Stimulated activated CD8-positive, alpha-beta memory T cell treated with anti-CD3 and anti-CD28 coated beads, Interleukin-4, amount 100 ng/mL, for 4 hours (primary cell): ENCODE measurements at places on chromosomes 2 and 18.

DNA sequence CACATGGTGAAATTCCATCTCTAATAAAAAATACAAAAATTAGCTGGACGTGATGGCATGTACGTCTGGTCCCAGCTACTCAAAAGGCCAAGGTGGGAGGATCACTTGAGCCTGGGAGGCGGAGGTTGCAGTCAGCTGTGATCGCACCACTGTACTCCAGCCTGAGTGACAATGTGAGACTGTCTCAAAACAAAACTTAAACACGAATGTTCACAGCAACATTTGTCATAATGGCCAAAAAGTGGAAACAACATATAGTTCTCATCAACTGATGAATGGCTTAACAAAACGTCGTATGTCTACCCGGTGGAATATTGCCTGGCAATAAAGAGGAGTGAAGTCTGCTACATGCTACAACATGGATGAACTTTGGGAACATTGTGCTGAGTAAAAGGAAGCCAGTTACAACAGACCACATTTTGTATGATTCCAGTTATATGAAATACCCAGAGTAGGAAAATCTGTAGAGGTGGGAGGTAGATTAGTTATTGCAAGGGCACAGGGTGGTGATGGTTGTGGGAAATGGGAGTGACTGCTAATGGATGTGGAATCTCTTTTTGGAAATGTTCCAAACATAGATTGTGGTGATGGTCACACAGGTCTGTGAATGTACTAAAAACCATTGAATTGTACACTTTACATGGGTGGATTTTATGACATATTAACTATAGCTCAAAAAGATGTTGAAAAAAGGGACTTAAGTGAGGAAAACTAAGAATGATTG is 478.2 kb downstream of the PTPRM start:
- DNase-seq = no peak

- DNase-seq = no peak
Measured at GRCh38 chr2:240663546-240664190, 19.0 kb downstream of the AQP12B start.

- no peak for DNase-seq
Measured at GRCh38 chr2:11746807-11747459, 501 bp downstream of the LPIN1 start.

DNA sequence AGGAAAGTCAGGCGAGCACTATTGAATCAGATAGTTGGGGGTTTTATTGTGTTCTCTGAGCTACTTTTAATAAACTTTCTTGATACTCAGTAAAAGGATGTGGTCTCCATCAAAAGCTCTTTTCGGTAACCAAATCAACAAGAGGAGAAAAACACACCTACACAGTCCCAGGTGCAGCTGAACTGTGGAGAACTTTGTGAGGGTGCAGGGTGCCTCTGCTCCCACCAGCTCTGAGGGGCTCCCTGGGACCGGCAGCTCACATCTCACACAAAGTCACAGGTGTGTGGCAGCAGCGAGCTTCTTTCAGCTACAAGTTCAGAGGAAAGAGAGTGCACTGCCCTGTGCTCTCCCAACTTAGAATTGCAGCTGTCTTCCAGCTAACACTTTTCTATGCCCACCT is 650.4 kb downstream of the RNF144A start:
- peak; percentile 21 for DNase-seq

- no peak for DNase-seq
Measured at GRCh38 chr18:36295880-36296301, 1.6 kb upstream of the FHOD3 start.

- DNase-seq = no peak
Measured at GRCh38 chr2:202847693-202848524, 23.7 kb downstream of the ICA1L start.

DNA sequence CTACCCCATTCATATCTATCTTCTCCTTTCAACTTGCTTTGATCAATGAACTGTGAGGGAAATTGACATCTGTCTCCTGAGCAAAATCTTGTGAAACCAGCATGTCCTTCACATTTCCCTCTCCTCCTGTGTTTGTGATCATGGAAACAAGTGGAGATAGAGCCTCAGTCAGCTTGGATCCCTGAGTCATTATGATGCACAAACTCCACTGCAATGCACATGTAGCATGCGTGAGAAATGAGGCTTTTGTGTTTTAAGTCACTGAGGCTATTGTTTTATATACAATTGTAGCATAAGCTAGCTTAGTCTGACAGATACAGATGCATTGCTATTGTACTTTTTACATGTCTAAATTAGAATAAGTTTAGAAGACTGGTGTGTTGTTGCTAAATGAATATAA is 85.2 kb upstream of the HNMT start:
- no peak for DNase-seq

- DNase-seq = no peak
Measured at GRCh38 chr2:169895294-169895985, 68.2 kb downstream of the UBR3 start.

DNA sequence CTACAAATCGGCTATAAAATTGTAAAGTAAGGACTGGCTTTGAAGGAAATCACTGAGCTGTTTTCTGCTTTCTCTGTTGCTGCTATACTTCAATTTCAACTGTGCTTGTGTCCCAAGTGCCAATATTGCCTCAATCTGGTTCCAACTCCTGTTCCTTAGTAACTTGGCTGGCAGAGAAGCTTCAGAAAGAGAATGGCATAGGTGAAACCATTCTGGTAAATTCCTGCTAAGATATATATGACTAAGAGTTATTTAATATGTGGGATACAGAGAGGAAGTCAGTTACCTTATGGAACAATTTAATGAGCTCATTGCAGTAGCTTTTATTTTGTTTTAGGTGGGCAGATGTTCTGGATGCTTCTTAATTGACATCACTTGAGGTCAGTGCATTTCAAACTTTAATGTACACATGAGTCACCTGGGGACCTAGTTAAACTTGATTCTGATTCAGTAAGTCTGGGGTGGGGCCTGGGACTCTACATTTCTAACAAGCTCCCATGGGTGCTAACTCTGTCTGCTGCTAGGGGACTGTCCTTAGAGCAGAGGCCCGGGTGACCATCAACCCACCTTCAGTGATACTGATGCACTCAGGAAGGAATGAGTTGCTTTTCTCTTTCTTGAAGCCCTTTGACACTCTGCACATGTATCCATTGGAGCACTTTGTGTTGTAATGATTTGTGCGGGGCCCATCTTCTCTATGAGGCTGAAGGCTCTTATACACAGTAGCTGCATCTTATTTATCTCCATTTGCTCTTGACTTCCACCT is 47.6 kb downstream of the LIPG start:
- no peak for DNase-seq

GRCh38 chr18:35306588-35307250 is 16.7 kb upstream of the ZSCAN30 start:
- DNase-seq = no peak

- no peak for DNase-seq
Measured at GRCh38 chr2:128421286-128421685, 102.6 kb upstream of the HS6ST1 start.

- no peak for DNase-seq
Measured at GRCh38 chr2:148719941-148720436, 75.4 kb downstream of the EPC2 start.

GRCh38 chr2:11655495-11655894 is 14.5 kb downstream of the NTSR2 start:
- DNase-seq = no peak

- no peak for DNase-seq
Measured at GRCh38 chr2:121234791-121235190, 50.2 kb downstream of the TFCP2L1 start.

DNA sequence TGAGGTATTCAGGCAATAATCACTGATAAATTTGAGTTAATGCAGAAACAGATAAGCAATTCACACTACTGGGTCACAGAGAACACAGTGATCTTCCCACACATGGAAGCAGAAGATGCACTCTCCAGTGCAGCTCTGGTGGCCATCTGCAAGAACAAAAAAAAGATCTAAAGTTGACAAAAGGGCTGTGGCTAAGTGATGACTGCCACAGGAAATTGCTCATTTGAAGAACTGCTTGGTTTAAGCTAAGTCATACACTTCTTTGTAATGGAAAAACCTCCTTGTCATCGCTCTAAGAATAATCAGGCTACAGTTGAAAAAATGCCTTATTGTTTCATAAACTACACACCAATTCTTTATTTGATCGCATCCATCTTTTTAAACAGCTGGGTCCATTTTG is 115.1 kb downstream of the DTNB start:
- DNase-seq = no peak

DNA sequence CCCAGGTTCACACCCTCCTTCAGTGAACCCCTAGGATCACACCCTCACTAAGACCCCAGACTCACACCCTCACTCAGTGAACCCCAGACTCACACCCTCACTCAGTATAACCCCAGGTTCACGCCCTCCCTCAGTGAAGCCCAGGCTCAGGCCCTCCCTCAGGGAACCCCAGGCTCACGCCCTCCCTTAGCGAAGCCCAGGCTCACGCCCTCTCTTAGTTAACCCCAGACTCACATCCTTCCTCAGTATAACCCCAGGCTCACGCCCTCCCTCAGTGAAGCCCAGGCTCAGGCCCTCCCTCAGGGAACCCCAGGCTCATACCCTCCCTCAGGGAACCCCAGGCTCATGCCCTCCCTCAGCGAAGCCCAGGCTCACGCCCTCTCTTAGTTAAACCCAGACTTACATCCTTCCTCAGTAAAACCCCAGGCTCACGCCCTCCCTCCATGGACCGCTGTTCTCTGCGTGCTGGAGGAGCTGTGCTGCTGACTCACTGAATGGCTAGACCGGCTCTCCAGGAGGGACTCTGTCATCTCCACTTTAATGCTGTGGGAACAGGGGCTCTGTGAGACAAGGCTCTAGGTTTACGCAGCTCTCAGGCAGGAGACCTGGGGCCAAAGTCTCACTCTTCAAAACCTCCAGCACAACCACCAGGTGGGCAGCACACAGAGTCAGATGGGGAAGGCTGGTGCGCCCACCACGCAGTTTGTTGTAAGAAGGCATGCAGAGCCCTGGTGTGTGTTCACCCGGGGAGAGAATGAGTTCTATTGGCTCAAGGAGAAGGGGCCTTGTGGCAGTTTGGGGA is 506.9 kb upstream of the MYT1L start:
- no peak for DNase-seq

GRCh38 chr2:88051792-88052191 is 3.8 kb downstream of the KRCC1 start:
- no peak for DNase-seq

DNA sequence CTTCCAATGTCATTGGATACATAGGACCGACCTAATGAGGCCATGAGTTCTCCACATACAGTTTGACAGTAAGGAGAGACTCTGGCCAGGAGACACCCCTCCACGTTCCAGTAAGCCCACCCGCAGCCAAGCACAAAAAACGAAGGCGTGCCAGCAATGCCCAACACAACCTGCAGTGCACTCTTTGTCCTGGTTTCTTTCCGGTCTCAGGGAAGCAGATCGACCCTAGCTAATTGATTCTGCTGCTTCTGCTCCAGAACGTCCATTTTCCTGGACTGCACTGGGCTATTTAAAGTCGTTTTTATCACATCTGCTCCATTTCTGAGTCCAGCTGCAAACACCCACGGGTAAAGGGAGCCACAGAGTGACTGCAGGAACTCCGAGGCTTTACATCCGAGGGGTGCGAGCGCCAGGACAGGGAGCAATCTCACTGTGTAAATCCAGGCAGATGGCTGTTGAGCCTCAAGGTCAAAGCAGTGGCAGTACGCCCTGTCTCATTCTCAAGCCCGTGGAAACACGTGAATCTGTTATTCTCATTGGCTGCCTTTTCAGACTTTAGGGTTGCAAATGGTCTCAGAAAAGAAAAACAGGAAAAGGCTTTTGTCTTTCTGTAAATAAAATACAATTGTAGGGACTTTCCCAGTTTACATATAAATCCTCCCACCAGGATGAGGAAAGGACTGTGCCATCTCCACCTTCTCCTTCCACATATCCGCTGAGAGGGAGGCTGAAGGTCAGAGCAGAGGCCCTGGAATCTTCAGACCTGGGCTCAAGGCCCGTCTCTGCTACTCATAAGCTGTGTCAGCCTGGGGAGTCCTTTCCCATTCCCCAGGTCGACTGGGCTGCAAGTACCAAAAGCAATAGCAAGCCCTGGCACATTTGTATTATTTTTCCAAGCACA is 40.7 kb downstream of the TMEM163 start:
- no peak for DNase-seq

DNA sequence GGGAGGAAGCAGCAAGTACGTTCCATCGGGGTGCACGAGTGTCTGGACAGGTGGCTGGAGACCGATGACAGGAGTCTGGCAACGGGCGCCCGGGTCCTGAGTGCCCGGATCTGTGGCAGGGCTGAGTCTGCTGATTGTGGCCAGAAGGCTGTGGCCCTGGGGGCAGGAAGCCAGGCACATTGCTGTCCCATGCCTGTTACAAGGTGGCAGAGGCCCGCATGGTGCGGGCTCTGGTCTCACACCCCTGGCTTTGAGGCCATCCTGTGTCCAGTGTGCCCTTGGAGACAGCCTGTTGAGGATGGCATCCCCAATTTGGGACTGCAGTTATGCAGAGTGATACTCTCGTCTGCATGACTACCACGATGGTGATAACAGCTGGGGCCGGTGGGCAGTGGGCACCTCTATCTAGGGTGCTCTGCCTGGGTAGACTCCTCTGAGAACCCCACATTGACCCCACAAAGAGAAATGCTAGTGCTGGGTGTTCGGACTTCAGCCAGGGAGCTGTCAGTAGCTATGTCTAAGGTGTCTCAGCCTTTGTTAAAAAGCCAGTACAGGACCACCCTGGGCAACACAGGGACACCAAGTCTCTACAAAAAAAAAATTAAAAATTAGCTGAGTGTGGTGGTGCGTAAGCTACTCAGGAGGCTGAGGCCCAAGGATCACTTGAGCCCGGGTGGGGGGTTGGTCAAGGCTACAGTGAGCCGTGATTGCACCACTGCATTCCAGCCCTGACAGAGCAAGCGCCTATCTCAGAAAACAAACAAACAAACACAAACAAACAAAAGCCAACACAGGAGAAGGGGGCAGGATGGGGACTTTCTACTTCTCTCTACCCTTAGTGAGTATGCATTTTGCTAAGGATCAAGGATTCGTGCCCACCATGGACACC is 88.3 kb downstream of the RHOB start:
- no peak for DNase-seq

- DNase-seq = no peak
Measured at GRCh38 chr2:45156605-45157004, 147.4 kb upstream of the SIX2 start.

DNA sequence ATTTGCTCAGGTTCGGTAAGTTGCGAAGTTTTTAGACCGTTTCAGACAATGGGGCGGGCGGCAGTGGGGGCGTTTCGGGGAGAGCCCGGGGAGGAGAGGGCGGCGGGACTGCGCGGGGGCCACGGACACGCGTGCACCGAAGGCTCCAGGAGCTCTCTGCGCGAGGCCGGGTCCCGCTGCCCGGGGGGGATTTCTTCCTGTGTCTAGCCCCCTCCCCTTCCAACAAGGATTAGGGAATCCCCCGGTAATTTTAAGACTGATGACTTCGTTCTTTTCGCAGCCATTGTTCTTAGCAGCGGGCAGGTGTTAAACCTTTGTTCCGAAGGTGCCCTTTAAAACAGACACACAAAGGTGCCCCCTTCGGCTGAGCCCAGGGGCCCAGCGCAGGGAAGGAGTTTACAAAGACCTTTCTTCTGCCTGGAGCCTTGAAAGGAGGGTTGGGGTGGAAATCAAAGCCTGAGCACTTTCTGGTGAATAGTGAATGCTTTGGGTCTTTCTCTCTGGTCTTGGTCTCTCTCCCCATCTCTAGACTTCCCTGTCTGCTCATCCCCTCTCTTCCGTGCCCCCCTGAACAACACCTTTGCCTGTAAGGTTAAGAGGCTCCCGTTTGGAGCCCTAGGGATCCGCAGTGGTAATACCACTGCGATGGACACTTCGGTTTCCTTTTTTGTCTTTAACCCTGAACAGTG is 2.1 kb downstream of the TRIB2 start:
- DNase-seq = peak; percentile 17

GRCh38 chr2:106764614-106765013 is 121.4 kb downstream of the ST6GAL2 start:
- DNase-seq = no peak
